ENCODE measurements at places on chromosomes 5 and 9. TPM values are rescaled to one million over a fixed set of nuclear protein-coding genes. Genes with fewer than 3 reads are reported as not detected.

The SCGB3A2 gene
- total RNA-seq, result not detected

The DAB2 gene
- total RNA-seq, result 206 TPM

The MLANA gene
- not detected for total RNA-seq

The TMEM171 gene
- 38.0 TPM for total RNA-seq

The IL9 gene
- not detected for total RNA-seq

The AGXT2 gene
- total RNA-seq, result not detected

The MAMDC4 gene
- total RNA-seq, result 11.1 TPM

The GPR107 gene
- total RNA-seq, result 25.2 TPM

The UAP1L1 gene
- 19.5 TPM for total RNA-seq

The SLC34A3 gene
- total RNA-seq, result not detected

GRCh38 chr5:33793276-33793675, 98.5 kb downstream of the ADAMTS12 start:
- no peak for DNase-seq

DNA sequence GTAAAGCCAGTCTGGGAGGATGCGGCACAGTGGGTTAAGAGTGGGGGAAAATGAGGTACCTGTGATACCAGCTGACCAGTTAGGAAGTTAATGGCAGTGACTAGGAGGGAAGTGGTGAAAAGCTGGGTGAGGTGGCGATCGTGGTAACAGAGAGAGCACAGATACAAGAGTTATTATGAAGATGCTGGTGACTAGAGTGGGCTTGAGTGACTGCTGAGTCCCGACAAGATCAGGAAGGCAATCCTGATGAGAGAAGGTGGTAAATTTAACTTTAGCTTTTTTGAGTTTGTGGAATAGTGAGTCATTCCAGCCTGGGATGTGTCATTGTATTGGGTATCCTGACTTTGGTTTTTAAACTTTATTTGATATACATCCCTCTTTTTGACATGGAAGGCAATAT, 38.8 kb downstream of the CMYA5 start:
- DNase-seq, result no peak

DNA sequence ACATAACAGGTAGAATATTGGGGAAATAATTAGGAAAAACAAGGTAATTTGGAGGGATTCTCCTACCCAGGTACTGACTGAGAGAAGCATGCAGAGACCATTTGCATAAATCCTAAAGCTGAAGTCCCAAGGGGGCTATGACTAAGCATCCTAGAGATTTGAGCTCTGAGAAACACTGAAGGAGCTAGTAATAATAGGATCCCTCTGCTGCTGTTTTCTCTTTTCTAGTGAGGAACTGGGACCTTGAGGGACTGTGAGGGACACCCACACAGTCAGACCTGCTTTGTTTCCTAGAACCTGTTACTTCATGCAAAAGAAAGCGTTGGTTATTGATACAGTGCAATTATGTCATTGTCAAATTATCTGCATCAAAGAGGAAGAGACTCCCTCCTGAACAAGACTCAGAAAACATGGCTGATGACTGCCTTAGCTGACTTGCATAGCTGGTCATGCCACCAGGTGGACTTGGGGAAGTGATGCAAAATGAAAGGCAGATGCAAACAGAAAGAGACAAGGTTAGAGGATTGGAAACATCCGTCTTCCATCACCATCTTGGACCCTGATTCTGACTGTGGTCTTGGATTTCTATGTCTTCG, 335.4 kb downstream of the NTRK2 start:
- no peak for DNase-seq

GRCh38 chr5:59757442-59757841, 136.1 kb downstream of the PDE4D start:
- no peak for DNase-seq

- no peak for DNase-seq
Observed at GRCh38 chr5:135271533-135272310, 127.3 kb downstream of the MACROH2A1 start.

GRCh38 chr9:109967651-109968642, 187.9 kb downstream of the PALM2AKAP2 start:
- no peak for DNase-seq

DNA sequence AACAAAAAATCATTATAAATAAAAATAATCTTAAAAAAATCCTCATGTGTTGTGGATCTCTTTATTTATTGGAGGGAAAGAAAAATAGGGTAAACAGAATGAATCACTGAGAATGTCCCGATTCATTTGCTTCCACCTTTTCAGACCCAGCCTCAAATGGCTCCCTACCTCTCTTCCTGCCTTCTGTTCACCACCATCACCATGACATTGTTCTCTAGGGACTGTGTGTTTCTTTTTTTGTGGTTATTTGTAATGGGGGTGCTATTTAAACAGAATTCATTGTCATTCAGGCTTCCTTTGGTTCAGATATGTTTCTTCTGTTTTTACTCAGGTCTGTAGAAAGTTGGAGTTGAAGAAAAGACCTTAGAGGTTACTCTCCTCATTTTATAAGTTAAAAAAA, 198.2 kb downstream of the KIF4B start:
- no peak for DNase-seq

DNA sequence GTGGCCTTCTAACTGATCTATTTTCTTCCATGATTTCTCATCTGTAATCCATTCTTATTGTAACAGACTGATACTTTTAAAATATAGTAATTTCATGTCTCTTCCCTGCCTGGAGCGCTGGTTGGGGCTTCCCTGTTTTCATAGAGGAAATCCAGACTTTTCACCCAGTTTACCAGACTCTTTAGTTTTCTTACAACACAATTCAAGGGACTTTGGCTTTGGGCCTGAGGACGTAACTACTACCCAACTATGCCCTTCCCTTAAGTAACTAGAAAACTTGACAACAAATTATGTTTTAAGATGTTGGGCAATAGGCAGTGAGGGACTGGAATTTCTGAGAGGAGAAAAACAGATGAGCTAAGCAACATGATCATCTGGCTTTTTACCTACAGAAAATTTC, 289.6 kb downstream of the FGF10 start:
- DNase-seq, result no peak

DNA sequence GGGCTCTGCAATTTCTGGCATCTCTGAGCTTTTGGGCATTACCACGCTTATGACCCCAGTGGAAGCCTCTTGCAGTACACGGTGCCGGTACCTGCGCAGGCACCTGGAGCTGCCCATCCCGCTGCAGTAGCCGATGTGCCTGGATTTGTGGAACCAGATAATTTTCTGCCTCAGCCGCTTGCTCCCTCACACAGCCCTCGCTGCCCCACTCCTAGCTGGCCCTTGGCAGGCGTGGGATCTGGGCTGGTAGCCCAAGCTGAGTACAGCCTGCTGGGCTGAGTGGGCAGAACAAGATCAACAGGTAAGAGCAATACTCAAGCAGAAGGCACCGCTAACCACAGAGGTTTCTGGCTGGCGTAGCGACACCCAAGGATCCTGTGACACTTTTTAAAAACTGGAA, 1808.8 kb upstream of the ACO1 start:
- peak; percentile 47 for DNase-seq

DNA sequence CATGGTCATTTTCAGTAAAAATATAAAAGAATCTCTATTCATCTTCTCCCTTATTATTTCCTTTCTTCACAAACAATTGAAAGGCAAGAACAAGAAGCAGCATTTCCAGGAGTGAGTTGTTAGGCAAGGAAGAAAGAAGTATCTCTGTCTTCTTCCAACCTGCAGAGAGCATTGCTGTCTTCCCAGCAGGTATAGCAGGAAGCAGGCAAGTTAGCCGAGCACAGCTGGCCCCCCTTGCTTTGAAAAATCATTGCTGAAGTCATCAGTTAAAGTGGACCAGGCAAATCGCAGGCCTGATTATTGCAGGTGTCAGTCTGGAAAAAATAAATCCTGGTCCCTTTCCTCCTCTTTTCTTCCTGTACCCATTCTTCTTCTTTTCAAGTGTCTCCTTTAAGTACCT, 353.1 kb upstream of the BRINP1 start:
- no peak for DNase-seq

GRCh38 chr9:107700847-107701246, 211.3 kb upstream of the KLF4 start:
- no peak for DNase-seq

GRCh38 chr9:5851445-5851844, 18.5 kb upstream of the ERMP1 start:
- no peak for DNase-seq

DNA sequence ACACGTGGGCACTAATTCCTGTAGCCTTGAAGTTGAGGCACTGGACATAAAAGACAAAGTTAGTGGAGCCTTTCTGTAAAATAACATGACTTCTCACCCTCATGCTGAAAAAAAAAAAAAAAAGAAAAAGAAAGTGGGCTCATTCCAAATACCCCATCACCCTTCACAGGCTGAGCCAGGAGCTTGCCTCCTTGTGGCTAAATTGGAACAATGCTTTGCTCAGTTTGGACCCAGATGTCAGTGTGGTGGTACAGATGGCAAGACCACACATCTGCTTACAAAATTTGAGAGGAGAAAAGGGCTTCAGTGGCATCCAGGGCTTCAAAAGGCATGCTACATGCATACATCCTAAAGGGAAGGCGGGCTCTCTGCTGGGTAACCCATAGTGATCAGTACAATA, 342.8 kb downstream of the EBF1 start:
- DNase-seq, result no peak

GRCh38 chr9:33466565-33467495, 6.9 kb downstream of the NOL6 start:
- peak; percentile 92 for DNase-seq

- DNase-seq, result peak; percentile 87
Observed at GRCh38 chr5:133934822-133935666, 33.4 kb downstream of the C5orf15 start.

GRCh38 chr5:142795251-142795650, 25.1 kb downstream of the ARHGAP26 start:
- DNase-seq, result no peak

DNA sequence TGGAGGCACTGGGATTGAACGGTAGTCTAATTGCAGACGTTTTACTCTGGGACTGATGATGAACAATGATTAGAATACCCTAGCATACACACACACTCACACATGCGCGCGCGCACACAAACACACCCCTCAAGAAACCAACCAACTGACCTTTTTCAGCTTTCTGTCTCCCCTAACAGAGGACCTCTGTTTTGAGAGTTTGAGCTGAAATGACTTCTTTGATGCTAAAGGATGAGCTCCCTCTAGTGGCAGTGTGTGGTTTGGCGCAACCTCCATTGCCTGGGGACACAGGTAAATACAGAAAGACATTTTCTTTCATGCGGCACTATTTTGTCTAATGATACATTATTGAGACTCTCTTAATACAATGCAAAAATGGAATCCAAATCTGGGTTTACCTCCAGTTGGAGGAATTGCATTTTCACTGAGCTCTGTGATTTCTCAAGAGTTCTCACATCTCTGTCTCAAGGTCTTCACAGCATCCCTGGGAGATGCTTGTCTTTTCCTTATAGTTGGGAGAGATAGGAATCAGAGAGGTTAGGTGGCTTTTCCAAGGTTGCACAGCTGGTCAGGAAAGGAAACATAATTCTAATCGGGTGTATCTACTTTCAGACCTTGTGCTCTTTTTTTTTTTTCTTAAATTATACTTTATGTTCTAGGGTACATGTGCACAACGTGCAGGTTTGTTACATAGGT, 187.5 kb downstream of the TMEM38B start:
- DNase-seq, result peak; percentile 77

DNA sequence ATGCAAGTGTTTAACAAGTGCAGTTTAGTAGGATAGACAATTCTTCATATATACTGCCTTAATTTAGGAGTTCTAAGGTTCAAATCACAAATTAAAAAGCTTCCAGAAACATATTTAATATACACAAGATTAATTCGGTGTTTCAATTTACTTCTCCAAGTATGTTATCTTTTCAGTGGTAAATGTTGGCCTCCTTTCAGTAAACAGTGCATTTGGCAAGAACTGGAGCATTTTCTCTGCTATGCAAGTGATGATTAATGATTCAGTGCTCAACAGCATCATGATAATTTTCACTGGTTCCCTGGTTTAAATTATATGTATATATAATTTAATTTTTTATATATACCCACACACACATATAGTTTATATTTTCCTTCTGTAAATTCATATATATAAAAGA, 541.7 kb downstream of the EFNA5 start:
- DNase-seq, result no peak

DNA sequence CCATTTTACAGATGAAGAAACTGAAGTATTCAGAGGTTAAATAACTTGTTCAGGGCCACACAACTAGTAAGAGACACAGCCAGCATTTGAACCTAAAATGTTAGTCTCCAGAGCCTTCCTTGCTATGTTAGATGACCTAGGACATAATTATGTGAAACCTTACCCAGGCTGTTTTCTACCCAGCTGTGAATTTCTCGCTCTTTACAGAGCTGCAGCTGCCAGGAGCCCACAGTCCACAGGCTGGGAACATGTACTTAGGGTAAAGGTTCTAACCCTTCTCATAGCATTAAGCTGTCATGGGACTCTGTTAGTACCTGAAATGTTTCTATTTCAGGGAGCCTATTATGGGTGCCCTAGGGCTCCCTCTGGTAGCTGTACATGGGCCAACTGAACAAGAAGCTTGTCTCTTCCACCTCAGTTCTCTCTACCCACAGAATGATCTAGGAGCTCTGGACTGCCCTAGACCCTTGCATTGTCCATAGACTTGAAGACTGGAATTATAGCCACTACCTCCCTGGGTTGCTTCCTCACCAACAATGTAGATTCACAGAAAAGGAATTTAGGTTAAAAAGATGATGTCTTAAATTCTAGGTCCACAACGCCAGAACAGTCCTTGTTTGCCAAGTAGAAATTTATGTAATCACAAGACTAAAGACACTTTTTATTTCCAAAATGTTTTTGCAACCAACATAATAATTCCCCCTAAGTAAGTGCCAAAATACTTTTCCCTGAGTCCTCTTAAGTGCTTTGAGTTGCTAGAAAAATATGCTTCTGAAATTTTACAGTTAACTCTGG, 262.9 kb downstream of the PIK3R1 start:
- no peak for DNase-seq

DNA sequence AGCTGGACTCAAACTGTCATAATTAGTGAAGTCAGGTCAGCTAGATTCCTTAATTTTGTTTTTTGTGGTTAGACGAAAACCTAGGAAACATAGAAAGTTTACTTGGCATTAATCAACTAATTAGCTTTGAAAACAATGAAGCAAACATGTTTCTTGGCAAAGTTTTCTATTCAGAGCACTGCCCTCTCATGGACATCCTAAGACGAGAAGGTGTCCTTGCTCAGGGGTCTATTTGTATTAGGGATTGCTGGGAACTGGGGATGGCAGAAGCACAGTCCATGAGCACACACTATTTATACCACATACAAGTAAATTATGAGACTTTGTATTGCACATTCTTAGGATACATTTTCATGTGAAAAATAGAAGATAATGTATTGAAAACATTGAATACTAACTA, 49.7 kb downstream of the POC5 start:
- no peak for DNase-seq

GRCh38 chr5:179345433-179346321, at the start of gene ADAMTS2:
TSS of gene ADAMTS2 (minus strand) at chr5:179345461. CDS start at chr5:179345328, 133 bp downstream.
- peak; percentile 73 for DNase-seq

- peak; percentile 77 for DNase-seq
Observed at GRCh38 chr9:89524963-89525362, 27.1 kb upstream of the SEMA4D start.

- peak; percentile 45 for DNase-seq
Observed at GRCh38 chr9:91864380-91864779, 85.6 kb downstream of the ROR2 start.

GRCh38 chr5:2562036-2562435, 189.4 kb downstream of the IRX2 start:
- DNase-seq, result no peak
